ENCODE measurements at places on chromosomes 3 and 15.

GRCh38 chr3:128569756-128570155 lies 76.8 kb upstream of the GATA2 start:
- no peak for DNase-seq

DNA sequence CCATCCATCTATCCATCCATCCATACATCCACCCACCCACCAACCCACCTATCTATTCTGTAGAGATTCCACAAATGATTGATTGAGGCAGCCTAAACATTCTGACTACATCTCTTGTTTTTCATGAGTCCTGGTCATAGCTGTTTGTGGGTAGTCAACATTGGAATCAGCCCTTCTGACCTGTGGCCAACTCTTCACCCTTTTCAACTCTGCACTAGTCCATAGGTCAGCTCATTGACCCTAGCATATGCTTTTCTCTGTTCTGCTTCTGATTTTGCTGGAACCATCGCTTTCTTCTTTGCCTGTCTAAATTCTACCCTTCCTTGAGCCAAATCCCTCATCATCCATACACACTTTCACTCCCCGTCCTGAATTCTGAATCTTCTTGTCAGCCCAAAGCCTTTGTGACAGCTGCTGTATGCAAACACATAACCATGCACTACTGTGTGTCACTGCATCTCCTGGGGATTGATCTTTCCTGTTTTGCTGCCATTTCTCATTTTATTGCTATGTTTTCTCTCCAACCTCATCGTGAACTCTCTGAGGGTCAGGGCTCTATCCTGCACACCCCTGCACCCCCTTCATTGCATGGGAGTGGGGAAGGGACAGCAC lies 16.8 kb upstream of the KCTD6 start:
- DNase-seq, result no peak

- no peak for DNase-seq
Measured at GRCh38 chr15:26521130-26521529, 251.7 kb downstream of the GABRB3 start.

DNA sequence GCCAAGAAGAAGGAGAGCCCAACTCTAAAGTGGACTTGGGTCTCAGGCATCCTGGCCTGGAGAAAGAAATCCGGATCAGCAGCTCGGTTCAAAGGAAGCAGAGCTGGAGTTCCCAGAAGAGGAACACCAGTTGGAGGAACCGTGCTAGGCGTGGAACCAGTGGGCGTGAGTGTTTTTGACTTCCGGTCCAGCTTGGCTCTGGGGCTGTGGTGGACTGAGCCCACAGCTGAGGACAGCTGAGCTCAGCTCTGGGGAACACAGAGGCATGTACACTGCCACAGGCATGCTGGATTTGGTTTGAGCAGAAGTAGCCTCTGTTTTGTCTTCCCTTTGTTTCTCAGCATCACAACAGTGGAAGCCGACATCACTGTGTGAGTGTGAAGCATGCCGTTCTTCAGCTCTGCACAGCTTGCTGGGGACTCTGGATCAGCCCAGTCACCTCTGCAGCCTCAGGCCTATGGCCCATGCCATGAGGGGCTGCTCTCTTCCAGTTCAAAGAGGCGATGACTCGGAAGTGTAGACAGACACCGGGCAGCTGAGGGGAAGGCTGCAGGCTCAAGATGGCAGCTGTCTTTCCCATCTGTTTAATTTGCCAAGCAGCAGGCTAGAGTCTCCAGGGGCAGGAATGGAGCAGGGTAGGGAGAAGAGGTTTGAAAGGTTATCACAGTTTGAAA lies 185.8 kb upstream of the UBE3A start:
- no peak for DNase-seq

DNA sequence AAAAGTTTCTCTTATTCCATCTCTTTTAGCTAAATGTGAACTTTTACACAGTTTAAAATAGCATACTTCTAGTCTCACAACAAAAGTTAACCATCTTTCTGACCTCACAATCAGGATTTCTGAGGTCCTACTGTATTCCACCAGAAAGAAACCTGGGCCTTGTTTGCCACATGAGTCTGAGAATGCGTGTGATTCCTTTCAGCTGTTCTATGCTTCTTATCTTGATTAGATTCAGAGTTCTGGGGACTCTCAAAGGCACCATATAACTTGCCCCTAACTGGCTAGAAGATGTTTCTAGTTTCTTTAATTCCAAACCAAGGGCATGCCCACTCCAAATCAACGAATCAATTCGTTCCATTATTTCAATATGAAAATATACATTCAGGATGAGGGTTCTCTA lies 131.1 kb downstream of the ATP8B4 start:
- no peak for DNase-seq

DNA sequence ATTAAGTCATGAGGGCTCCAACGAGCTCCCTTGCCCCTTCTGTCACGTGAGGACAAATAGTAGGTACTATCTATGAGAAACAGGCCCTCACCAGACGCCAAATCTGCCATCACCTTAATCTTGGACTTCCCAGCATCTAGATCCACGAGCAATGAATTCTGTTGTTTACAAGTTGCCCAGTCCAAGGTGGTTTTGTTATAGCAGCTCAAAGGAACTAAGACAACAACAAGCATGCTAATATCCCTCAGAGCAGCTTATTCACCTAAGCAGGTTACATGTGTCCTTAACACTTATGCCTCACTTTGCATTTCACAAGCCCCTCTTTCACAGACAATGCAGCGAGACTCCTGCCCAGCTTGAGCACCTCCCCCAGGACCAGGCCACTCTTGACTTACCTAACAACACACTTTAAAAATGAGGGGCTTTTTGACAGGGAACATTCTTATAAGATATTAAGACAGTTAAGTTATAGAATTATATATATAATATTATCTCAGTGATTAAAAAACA lies 219.5 kb downstream of the PLCH1 start:
- DNase-seq, result no peak

- no peak for DNase-seq
Measured at GRCh38 chr15:80667936-80668335, 27.2 kb upstream of the ABHD17C start.

DNA sequence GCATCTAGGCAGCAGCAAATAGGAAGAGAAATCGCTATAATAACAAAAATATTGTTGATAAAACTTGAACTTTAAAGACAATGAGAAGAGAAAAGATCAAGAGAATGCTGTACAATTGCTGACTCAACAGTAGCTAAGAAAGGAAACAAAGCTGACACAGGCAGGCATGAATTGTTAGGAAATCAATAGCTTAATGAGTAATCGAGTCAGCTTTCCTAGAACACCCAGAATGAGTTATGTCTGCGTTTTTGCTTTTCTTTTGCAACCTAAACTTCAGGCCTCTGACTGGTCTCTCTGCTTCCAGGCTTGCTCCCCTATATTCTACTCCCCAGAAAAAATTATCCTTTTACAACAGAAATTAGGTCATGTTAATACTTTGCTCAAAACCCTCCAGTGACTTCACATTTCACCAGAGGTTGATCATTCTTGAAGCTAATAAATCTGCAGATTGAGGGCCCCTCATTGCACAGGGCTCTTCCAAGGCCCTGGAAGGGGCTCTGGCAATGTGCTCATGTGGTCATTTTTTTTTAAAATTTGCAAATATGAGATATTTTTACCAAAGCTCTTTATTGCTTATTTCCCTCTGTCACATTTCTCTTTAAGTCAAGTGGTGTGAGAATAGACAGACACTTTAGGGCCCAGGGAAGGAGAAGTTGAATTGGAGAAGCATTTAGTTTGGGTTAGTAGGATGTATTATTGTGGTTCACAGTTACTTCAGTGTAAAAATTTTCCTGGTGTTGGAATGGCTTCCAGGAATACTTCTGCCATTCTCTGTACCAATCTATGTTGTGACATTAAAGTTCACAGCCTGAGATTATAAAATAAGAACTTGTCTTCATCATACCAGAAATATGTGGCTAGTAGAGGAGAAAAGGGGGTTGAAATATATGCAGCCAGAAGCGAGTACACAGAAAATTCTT lies 116.3 kb downstream of the TMCO5A start:
- no peak for DNase-seq

- no peak for DNase-seq
Measured at GRCh38 chr3:126460381-126460780, 15.3 kb downstream of the ZXDC start.

- DNase-seq, result no peak
Measured at GRCh38 chr3:158330870-158331269, 221.0 kb downstream of the RSRC1 start.

GRCh38 chr3:141625506-141625905 lies 112.6 kb upstream of the RNF7 start:
- no peak for DNase-seq

DNA sequence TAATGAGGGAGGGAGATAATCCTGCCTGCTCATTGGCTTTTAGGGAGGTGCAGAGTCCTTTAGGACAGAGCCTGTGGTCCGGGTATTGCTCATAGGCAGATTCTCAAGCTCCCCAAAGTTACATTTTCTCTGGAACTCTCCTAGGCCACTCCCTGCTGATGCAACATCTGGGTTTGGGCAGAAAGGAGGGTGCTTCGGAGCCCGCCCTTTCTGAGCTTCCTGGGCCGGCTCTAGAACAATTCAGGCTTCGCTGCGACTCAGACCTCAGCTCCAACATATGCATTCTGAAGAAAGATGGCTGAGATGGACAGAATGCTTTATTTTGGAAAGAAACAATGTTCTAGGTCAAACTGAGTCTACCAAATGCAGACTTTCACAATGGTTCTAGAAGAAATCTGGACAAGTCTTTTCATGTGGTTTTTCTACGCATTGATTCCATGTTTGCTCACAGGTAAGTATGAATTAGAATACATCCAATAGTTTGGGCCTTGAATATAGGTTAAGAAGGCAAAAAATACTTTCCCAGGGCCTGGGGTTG lies at the start of gene IL20RB:
IL20RB (plus strand) TSS at position 233 of the 538 bp plus-strand sequence; CDS start at position 364, 131 bp downstream.
- DNase-seq, result no peak

DNA sequence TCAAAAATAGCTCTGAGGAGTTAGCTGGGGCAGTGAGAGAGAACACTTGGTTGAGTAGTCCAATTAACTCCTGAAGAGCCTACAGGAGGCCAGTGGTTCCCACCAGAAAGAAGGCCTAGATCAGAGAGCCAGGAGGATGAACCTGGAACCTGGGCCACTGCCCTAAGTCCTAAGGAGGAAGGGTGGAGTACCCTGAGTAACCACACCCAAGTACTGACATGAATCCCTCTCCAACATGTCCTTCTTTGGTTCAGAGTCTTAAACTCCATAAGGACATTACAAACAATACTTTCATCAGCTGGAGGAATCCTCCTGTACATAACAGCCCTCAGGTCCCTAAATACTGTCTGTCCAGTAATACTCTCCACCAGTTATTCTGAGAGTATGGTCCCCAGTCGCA lies 25.6 kb upstream of the C3orf62 start:
- no peak for DNase-seq

All from activated naive CD4-positive, alpha-beta T cell (primary cell).